Myocyte (in vitro differentiated cells): ENCODE measurements at places on chromosomes 6 and 20. TPM values are rescaled to one million over a fixed set of nuclear protein-coding genes. Genes with fewer than 3 reads are reported as not detected.

DNA sequence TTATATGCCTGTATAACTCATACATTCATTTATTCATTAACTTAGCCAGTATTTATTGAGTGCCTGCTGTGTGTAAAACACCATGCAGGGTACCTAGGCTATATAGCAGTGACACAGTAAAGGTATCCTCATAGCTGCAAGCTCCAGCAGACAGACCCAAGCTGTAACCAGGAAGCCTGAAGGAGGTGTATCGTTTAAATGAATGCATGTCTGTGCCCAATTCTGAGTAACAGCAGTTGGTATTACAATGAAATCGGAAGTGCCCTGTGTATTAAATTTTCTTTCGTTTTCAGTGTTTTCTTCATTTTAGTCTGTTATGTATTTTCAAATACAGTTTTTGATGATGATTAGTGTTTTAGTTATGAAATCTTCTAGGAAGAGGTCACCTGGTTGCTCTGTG is 485.8 kb upstream of the SOX4 start:
- no peak for DNase-seq

The TRAPPC3L gene
- total RNA-seq = 0.35 TPM in 1 of 2 replicates, not detected in the other

GRCh38 chr20:63435552-63435951 is 36.9 kb downstream of the KCNQ2 start:
- no peak for DNase-seq

DNA sequence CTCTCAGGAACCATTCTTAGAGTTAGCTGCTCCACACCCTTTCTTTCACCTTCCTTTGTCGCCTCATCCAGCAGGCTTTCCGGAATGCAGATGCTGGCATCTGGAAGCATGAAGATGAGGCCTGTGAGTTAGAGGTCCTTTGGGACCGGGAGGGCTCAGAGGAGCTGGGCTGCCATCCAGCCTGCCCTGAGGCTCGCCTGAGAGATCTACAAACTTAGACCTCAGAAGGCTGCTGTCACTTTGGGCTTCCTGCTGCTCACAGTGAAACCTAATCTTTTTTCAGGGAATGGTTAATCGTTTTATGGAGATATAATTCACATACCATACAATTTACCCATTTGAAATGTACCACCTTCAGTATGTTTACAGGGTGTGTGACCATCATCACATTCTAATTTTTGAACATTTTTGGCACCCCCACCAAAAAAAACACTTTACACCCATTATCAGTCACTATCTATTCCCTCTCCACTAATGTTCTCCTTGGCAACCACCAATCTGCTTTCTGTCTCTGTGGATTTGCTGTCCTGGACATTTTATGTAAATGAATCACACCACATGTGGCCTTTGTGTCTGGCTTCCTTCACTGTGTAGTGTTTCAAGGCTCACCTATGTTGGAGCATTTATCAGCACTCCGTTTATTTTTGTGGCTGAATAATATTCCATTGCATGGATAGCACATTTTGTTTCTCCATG is 20.0 kb upstream of the MPC1 start:
- DNase-seq = peak; percentile 71

DNA sequence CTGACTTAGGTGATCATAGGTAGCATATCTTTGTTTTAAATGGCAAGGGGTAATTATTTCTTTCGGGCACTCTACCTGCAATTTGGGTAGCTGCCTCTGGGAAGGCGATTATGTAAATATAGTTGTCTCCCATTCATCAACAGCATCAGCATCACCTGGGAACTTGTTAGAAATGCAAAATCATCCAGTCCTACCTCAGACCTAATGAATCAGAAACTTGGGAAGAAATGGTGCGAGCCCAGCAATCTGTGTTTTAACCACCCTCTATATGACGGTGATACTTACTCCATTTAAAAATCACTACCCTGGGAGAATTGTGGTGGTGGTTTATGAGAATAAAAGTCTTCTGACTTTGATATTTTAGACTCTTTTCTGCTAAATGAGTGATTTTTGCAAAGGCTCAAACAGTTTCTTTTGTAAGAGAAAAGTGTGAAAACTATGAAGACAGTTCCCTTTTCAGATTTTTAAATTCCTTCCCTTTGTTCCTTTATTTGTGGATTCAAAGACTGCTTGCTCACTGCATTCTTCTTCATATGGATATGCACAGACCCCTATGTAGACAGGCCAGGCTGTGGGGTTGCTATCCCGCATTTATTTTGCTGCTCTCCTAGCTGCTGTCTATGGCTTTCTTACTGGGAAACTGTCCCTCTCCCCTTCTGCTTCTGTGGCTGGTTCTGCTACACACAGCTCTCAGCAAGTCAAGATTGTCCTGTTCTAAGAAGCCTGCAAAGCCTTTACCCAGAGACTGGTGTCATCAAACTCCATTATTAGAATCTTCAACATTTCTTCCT is 365.3 kb downstream of the RNF144B start:
- no peak for DNase-seq

DNA sequence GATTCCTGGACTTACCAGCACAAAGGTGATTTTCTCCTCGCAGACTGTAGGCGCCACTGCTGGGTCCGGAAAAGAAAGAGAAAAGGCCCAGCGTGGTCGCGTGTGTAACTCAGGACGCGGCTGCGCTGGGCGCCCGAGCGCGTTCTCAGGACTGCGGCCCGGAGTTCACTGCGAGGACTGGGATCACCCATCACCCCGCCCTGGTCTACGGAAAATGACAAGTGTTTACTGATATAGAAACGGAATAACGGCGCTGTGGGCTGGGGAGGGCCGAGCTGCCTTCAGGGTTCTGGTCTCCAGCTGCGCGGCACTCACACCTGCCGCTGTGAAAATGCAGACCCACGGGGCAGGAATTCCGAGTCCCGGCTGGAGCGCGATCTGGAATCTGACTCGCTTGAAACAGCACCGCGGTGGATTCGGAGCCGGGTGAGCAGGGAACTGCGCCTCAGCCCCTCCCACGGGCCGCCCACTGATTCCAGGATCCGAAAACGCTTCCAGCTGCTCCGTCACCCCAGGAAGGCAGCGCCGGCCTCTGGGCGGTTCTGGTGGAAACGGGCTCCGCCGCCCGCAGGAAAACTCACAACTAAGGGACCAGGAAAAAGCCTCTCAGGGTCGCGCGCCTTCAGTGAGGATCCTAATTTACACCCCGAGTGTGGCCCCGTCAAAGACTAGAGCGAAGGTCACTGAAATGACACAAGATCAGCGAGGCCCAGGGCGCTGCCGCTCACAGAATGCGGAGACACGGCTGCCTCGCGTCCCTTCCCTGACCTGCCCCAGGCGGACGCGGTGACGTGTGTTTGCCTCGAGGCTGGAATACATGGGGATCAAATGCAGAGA is 34.5 kb downstream of the HLA-A start:
- DNase-seq = peak; percentile 90

DNA sequence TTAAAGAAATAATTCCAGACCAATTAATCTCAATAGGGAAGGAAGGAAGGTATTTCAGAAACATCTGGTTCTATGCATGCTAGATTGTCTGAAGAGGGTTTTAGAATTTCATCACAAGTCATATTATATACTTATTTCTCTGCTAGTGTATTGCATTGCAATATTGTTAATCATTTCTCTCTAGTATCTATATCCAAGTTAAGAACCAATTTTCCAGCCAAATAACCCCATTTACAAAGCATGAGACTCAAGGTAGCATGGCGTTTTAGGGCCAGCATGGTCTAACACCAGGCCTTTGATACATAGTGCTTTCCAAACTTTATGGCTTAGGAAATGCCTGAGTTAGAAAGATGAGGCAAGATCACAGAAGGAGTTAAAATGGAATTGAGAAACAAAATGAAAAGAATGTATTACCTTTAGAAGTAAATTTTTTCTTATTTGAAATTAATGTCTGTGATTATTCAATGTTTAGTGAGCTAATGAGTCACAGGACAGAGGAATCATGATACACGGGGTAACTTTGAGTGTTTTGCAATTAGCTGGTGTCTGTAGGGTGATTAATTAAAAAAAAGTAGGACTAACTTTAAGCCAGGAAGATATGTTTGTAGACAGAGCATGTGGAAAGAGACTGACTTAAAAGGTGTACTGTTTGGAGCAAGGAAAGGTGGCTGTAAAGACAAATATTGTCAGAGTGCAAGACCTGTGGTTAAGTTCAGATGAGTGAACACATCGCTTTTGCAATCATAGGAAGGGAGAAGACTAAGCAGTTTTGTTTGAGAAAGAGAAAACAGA is 1006.2 kb upstream of the CITED2 start:
- DNase-seq = no peak

The HLA-F gene
- 6.8 TPM in 2 replicates for total RNA-seq

The TCF15 gene
- not detected in 2 replicates for total RNA-seq

DNA sequence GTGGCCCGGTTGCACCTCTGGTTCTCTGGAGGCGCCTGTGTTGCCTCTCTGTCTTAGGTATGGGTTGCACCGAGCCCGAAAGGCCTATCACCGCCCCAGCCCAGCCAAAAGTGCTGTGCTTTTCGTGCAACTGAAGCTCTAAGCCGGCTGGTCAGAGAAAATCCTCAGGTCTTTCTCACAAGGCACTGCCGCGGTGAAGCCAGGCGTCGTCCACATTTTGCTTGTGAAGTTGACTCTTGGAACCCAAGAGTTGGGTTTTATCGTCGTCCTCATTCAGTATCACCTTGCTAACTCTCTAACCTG is 726 bp upstream of the EMILIN3 start:
- DNase-seq = no peak

DNA sequence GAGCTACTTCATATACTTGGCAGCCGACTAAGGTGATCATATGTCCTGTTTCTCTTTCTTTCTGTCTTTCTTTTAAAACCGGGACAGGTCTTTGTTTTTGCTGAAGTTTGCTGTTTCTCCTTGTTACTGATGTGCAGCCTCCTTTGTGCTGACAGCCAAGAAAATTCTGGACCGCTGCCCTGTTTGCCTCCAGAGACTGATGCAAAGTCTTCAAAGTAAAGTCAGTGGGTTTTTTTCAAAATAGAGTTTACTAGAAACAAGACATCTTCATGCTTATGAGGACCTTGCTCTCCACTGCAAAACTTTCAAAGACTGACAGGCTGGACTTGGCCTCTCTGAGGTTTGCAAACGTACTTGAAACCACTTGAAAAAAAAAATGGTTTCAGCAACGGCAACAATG is 510.5 kb upstream of the MAP3K7 start:
- DNase-seq = no peak

The SLC17A3 gene
- not detected in 2 replicates for total RNA-seq

DNA sequence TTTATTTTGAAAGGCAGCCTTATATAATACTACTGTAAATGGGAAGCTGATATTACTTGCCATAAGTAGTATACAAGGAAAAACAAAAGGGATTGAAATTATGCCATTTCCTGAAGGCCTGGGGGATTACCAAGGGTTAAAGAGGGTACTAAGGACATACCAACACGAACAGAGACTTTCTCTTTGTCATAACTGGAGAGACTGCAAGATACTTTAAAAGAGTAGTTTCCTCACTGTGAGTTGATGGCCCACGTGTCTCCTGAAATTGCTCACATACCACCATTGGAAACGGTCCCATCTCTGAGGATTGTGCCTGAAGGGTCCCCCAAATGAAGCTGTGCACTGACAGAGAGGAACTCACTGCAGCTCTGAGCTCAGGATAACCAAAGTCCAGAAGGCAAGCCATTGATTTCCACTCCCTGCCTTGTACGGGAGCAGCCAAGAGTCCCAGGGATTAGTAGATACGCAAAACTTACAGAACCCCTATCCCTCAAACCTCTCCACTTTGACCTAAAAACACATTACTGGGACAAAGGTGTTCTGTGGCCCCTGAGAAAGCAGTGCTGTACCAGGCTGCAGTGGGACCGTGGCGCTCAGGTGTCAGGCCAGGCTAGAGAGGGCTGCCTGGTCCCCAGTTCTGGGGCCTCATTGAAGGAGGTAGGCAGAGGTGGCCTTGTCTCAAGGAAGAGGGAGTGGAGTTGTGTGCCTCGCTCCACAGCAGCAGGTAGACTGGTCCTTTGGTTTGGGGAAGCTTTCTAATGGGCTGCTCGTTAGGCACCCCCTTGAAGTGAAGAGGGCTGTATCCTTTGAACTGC is 15.2 kb downstream of the PSMG4 start:
- no peak for DNase-seq

- no peak for DNase-seq
These were observed 106.4 kb upstream of the CEP162 start for GRCh38 chr6:84333842-84334241.

The GTSF1L gene
- not detected in 2 replicates for total RNA-seq

GRCh38 chr6:75081921-75082320 is 123.9 kb downstream of the COL12A1 start:
- no peak for DNase-seq

- peak; percentile 49 for DNase-seq
These were observed 12.2 kb downstream of the CEP250 start for GRCh38 chr20:35467339-35468224.

GRCh38 chr6:144661116-144661806 is 376.1 kb downstream of the UTRN start:
- DNase-seq = peak; percentile 24

The APCDD1L gene
- total RNA-seq = 0.11 and 0.21 TPM in 2 replicates

GRCh38 chr20:1811621-1812498 is 83.3 kb upstream of the SIRPA start:
- DNase-seq = no peak

The SYNGAP1 gene
- 2.7 and 2.8 TPM in 2 replicates for total RNA-seq

- DNase-seq = no peak
These were observed 127.9 kb downstream of the LMBRD1 start for GRCh38 chr6:69668916-69669315.

The ADNP gene
- 17.5 and 22.5 TPM in 2 replicates for total RNA-seq

- DNase-seq = peak; percentile 94
These were observed 135.7 kb downstream of the BCAS1 start for GRCh38 chr20:53934421-53935343.

The DDRGK1 gene
- total RNA-seq = 55.0 and 58.7 TPM in 2 replicates

- DNase-seq = no peak
These were observed 111.3 kb upstream of the LGSN start for GRCh38 chr6:63430985-63431519.

The WFDC10B gene
- not detected in 2 replicates for total RNA-seq

DNA sequence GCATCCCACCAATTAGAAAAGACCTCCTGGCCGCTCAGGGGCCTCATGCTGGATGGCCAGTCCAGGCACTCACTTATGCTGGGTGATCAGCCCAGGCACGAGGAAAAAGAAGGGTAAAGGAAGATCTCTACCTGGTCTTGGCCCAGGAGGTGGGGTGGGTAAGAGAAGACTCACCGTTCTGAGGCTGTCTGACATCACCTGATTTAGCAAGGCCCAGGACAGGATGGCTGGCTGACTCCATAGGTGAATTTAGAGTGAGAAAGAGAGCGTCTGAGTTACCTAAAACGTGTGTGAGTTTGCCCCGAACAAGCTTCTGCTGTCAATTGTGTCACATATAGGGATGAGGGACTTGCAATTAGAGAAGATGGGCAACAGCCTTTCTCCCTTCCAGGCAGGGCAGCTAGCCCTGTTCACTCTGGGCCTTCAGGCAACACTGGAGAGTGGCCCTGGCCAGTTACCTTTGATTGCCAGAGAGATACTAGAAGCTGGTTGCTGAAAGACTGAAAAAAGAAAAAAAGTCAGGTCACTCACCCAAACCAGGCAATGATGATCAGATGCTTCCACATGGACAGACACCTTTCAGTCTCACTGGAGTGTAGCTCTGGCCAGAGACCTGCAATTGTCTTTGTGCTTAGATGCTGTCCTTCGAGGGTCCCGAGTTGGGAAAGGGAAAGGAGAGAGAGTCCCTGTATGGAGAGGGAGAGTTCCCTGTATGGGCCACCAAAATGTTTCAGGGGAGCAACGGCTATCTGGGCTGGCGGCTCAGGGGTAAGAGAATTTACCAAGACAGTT is 35.7 kb upstream of the IER3 start:
- DNase-seq = no peak
